Activated CD4-positive, alpha-beta T cell treated with anti-CD3 and anti-CD28 coated beads for 1 hour (primary cell): ENCODE measurements at places on chromosomes 1 and 21.
A peak's percentile ranks its signal among the peaks of the same experiment; 100 is the strongest.

DNA sequence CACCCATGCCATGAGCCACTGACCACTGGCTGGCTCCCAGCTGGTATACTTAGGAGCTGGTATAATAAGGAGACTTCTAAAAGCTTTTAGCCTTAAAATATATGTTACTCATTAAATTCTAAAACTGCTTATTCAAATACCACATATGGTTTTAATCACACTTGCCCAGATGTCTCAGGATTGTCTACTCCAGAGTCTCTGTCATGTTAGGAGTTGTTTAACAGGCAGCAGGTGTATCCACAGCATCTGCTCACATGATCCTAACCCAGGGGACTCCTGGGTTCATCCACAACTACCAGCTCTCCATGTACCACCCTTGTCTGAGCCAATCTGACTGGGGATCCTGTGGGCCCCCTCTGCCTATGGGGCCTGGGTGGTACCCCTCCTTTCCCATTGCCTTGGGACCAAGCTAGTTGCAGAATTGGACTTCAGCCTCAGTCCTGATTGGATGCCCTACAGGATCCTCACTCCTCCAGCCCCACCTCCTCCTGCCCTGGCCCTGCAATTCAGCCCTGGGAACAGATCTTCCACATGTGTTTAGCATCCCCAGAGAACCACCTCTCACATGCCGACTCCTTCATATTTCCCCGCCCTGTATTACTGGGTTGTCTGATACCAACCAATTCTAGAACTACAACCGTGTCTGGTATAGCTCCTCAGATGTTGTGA, 61.3 kb downstream of the BCAR3 start:
- no peak for DNase-seq

DNA sequence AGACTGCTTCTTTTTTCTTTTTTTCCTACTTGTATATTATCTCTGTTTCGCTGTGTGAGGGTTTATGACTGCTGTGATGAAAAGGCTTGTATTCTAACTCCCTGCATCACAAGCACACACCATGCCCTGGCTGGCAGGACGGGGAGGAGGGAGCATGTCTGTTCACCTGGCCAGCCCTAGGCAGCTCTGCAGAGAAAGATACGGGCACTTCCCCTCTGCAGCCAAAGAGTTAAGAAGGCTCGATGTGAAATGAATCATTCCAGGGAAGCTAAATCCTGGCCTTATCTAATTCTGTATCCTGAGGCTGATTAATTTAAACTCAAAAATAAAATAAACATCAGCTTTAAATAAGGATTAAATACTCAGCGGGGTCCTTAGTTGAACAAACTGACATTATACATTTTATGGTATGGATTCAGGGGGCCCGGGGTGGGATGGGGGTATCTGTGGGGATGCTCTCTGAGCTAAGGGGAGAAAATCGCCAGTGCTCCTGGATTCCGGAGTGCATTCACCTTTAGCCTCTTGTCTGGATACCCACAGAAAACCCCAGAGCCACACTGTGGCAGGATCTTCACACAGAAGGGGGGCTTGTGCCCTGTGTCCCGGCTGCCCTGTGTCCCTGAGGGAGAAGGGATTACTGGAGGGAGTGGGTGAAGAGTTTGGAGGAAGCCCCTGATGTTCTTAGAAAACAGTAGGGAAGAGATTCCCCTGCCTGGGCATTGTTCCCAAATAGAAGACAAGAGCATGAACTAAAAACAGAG, 321.5 kb downstream of the NPHP4 start:
- no peak for DNase-seq

GRCh38 chr1:229379846-229380245, 37.0 kb upstream of the CCSAP start:
- DNase-seq, result no peak

GRCh38 chr1:170226767-170227166, 81.0 kb downstream of the NTMT2 start:
- no peak for DNase-seq

GRCh38 chr21:31184459-31184858, 146.2 kb upstream of the KRTAP19-8 start:
- DNase-seq, result peak; percentile 57

GRCh38 chr1:117106478-117106877, 15.1 kb downstream of the TRIM45 start:
- no peak for DNase-seq

DNA sequence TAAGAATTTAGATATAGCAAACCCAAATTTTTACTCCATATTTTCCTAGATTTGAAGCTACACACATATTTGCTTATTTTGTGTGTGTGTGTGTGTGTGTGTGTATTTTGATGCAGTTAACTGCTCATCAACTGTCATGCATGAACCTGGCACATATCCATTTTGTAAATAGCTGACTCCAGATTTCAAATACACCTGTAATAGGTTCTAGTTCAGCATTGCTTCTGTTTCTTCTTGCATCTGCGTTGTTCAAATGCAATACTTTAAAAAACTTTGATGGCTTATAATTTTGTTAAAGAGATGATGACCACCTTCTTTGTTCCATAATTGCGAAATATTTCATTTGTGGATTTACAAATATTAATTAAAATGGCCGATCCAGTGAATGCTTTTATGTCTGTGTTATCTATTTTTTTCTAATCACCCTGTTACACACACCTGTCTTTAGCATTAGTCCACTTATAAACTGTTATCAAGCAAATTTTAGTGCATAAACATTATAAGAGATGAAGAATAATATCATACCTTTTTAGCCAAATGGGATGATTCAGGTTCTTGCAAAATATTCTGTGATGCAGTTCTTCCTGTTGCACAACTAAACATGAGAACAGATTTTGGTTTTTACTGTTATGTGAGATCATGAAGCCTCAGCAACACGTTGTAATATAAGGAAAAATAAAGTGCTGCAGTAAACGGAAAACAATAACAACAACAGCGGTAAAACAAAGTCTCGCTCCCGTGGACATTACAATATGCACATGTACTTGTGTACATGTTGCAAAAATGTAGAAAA, 12.7 kb upstream of the S100A11 start:
- no peak for DNase-seq

GRCh38 chr21:25149022-25149421, 458.3 kb downstream of the MRPL39 start:
- DNase-seq, result no peak

- DNase-seq, result no peak
Measured at GRCh38 chr21:42406866-42407265, 3.2 kb downstream of the UBASH3A start.

DNA sequence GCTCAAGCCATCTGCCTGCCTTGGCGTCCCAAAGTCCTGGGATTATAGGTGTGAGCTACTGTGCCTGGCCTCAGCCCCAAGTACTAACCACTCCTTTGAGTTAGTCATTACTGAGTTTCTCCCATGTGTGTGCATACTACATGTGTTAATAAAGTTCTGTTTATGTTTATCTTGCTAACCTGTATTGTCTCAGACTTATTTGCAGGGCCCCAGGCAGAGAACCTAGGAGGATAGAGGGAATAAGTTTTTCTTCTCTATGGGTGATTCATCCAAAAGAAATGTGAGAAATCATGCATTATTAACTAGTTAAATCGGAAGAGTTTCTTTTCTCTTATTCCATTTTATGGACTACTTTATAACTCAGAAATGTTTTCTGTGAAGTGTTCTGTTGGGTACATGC, 203.9 kb upstream of the CACYBP start:
- no peak for DNase-seq

GRCh38 chr1:30518186-30518585, 205.2 kb downstream of the MATN1 start:
- no peak for DNase-seq

- no peak for DNase-seq
Measured at GRCh38 chr1:44031252-44032169, at the start of gene SLC6A9. TSS of gene SLC6A9 (minus strand) at chr1:44031462. CDS start at chr1:44024277, 7,185 bp downstream.

DNA sequence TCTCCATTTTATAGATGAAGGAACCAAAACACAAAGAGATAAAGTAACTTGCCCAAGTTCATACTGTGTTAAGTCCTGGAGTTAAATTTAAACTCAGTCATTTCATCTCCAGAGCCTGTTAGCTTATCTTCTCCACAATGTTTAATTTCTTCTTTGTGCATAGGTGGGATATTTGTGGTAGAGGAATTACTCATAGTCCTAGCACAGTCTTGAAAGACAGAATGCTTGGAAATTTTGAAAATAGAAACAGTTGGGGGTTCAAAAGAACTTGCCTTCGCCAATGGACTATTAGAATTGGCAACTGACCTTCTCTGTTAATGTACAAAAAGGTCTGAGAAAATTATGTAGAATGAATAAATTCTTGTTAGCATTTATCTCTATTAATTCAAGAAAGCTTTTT, 832.0 kb upstream of the PRMT6 start:
- DNase-seq, result no peak

- no peak for DNase-seq
Measured at GRCh38 chr1:96721053-96721415, 550 bp upstream of the PTBP2 start.

GRCh38 chr1:27650171-27650538, 15.2 kb upstream of the FGR start:
- DNase-seq, result no peak

DNA sequence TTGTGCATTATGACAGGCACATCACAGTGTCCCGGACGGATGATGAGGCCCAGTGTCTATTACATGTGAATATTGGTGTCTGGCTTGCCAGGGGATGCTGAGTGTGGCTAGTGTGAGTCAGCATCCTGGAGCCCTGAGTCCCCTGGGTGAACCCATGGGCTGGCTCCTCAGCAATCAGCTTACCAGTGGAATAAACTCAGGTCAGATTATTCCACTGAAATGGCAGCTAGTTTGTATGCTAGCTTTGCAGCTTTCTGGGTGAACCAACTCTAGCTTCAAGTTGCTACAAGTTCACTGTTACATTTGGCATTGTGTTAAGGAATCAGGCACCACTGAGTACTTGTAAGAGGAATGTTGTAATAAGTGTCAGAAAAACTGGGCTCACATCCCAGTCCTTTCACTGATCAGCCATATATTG, 23.9 kb upstream of the RPTN start:
- no peak for DNase-seq

GRCh38 chr1:115355069-115355468, 17.0 kb upstream of the NGF start:
- DNase-seq, result no peak

GRCh38 chr1:23452011-23452411, 27.5 kb upstream of the TCEA3 start:
- peak; percentile 12 for DNase-seq

DNA sequence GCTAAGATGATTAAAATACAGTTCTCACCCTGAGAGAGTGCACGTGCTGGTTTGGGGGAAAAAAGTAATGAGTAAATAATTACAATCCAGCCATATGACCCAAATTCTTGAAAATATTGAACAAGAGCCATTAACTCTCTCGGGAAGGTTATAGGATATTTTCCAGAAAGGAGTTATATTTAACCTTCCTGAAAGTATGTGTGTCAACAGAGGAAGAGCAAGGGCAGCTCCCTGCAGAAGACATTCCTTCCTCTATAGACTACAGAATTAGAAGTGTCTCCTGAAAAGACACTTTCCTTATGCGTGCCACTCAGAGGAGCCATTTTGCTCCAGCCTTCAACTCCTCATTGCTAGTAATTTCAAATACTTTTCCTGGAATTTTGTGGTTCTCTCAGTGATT, 648.7 kb downstream of the USP25 start:
- no peak for DNase-seq

- DNase-seq, result no peak
Measured at GRCh38 chr1:226372885-226373284, 35.0 kb downstream of the PARP1 start.

GRCh38 chr21:29382030-29382654, 83.4 kb downstream of the BACH1 start:
- no peak for DNase-seq

DNA sequence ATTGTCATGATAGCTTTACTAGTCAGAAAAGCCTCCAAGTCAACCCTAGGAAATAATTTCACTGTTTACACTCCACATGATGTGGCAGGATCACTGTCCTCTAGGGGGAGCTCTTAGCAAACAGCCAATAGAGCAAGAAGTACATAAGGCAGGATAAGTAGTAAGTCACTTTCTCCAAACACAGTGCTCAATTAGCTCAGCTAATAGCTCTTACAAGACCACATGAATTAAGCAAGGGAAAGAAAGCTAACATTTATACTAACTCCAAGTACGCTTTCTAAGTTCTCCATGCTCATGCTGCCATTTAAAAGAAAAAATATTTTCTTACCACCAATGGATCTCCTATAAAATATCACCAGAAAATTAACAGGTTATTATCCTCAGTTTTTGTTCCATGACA, 66.9 kb upstream of the LRIF1 start:
- peak; percentile 21 for DNase-seq

GRCh38 chr1:159775716-159776115, 5.0 kb upstream of the DUSP23 start:
- DNase-seq, result no peak

GRCh38 chr1:203361945-203362719, 11.2 kb upstream of the FMOD start:
- DNase-seq, result no peak

DNA sequence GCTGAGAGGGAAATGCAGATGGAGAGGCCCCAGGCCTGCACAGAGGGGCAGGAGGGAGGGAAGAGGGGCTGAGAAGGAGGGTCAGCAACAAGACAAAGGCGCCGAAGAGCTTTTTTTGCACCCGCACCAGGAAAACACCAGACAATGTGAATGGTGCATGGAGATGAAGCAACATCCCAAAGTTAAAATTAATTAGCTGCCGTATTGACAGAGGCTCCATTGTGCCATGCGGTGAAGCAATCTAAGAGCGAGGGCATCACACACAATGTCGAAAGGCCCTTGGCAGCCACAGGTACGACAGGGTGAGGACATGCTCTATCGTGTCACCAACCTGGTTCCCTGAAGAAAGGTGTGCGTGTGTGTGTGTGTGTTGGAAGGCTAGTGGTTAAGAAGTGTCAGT, 41.2 kb downstream of the SSBP3 start:
- DNase-seq, result no peak

GRCh38 chr1:36524359-36525062, 41.8 kb upstream of the CSF3R start:
- no peak for DNase-seq
